ENCODE measurements at places on chromosomes 16 and 17.

GRCh38 chr17:58120195-58120822 lies 27.9 kb upstream of the OR4D1 start:
- no peak for DNase-seq

DNA sequence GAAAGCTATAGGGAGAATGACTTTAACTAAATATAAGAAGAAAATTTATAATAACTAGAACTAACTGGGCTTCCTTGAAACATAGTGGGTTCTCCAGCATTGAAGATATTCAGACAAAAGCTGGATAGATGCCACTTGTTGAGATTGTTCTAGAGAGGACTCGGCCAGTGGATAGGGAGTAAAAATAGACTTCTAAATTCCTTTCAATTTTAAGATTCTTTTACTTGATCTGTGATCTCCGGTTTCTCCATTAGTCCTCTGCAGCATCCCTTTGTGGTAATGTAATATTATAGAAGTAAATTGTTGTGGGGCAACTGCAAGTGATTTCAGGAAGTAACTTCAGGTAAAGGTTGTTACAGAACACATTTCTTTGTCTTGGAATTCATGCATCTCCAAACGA lies 10.3 kb upstream of the RARA start:
- DNase-seq: no peak

DNA sequence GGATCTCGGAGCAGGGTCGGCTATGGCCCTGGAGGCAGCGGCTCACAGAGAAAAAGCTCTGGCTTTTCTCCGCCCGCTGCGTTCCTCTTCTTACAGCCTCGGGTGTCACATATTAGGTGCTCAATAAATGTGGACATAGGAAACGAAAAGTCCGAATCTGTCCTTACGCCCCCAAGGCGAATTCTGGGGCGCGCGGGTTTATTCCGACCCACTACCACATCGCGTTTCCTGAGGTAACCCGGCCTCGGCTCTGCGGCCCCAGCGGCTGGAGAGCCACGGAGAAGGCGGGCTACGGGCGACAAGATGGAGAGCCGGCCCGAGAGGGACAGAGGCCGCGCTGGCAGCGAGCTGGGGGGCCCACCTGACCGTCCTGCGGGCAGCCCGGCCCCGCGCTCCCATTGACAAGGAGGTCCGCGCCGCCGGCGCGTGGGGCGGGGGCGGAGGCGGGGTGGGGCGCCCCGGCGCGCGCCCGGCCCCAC lies 573 bp upstream of the GNAO1 start:
- no peak for DNase-seq

- DNase-seq: no peak
Measured at GRCh38 chr16:8915722-8916301, 33.7 kb downstream of the LITAFD start.

DNA sequence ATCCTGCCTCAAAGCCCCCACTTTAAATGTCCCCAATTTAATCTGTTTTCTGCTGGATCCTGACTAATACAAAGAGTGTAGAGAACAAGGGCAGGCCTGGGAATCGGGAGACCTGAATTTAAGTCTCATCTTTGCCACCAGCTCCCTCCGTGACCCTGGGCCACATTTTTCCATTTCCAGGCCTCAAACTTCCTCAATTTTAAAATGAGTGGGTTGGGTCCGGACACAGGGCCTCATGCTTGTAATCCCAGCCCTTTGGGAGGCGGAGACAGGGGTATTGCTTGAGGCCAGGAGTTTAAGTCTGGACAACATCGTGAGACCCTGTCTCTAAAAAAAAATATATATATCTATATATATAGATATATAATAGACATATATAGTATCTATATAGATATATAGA lies 61.4 kb downstream of the SRL start:
- no peak for DNase-seq

GRCh38 chr16:75483222-75483621 lies 12.0 kb downstream of the CHST6 start:
- DNase-seq: no peak

DNA sequence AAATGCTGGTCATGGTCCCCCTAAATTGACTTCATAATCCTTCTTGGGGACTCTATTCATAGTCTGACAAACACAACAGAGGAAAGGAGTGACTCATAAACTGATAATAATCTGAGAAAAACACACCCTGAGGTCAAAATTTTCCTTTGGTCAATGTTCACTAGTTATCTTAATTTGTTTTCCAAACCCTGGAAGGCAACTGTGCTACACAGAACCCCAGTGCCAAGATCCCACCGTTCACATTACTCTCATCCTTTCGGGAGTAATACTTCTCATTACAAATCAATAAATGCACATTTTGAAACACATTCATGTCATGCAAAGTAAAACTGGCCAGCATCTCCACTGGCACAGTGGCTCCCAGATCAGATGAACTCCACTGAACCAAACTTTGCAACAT lies 23.2 kb downstream of the COIL start:
- DNase-seq: no peak
